KBM-7 (cell line): ENCODE measurements at places on chromosomes 1 and 21.

- DNase-seq = no peak
Observed at GRCh38 chr1:15941044-15941840, 34.7 kb downstream of the ZBTB17 start.

DNA sequence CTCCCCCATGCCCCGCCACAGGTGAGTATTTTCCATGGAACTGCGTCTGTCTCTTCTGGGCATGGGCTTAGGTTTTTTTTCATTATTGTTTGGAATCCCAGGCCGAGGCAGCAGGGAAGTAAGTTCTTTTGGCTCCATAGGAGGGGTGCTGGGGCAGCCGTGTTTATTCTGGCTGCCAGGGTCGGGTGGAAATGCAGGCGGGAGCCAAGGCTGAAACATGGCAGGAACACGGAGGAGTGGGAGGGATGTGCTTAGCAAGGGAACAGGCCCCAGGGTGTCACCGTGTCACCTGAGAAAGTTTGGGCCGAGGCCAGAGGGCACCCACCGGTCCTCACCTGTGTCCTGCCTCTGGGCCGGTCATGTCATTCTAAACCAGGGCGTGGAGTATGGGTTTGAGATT lies 4.5 kb upstream of the DHRS3 start:
- no peak for DNase-seq

GRCh38 chr1:244545511-244545910 lies 84.4 kb downstream of the CATSPERE start:
- no peak for DNase-seq

DNA sequence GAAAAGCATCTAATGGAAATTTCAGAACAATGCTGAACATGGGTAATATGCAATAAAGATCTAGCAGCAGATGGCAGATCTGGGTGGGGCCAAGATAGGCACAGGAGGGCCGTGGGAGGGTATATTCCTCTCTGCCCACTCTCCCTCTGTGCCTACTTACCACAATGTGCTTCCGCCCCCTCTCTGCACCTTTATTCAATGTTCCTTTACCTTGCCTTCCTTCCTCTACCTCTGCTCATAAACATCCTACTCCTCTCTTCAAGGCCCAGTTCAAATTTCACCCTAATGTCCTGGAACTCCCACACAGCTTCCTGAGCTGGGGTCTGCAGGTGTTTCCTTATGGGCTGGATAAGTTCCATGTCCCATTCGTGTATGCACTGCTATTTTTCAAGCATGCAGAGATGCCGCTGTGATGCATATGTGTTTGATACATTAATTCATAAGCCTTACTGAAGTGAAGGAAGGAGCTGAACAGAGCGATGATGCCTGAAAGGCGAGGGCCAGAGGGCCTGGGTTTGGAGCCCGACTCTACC lies 65.6 kb upstream of the EDEM3 start:
- peak; percentile 19 for DNase-seq

DNA sequence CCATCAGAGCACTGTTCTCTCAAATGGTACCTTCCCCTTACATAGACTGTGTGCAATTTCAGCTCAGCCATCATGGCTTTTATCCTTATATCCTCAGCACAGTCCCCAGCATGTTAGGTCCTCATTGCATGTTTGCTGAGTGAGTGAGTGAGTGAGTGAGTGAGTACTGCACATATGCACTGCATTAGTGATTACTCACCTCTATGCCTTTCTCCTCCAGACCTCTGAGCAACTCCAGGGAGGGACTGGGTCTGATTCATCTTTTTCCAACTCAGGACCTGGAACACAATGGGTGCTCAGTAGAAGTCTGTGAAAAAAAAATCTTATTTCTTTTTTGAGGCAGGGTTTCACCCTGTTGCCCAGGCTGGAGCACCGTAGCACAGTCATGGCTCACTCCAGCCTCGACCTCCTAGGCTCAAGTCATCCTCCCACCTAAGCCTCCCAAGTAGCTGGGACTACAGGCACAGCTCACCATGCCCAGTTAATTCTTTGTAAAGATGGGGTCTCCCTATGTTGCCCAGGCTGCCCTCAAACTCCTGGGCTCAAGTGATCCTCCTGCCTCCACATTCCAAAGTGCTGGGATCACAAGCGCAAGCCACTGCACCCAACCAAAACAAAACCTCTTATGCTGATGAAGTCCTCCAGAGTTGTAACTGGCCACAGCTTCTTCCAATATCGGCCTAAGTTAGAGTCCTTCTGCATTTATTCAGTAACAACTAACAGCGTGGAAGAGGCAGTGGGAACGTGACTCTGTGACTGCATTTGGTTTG lies 23.7 kb downstream of the RNU5D-1 start:
- DNase-seq = no peak

- DNase-seq = no peak
Observed at GRCh38 chr1:200670242-200671118, 773 bp upstream of the DDX59 start.

GRCh38 chr1:51607681-51608095 lies 9.2 kb upstream of the OSBPL9 start:
- DNase-seq = peak; percentile 19

DNA sequence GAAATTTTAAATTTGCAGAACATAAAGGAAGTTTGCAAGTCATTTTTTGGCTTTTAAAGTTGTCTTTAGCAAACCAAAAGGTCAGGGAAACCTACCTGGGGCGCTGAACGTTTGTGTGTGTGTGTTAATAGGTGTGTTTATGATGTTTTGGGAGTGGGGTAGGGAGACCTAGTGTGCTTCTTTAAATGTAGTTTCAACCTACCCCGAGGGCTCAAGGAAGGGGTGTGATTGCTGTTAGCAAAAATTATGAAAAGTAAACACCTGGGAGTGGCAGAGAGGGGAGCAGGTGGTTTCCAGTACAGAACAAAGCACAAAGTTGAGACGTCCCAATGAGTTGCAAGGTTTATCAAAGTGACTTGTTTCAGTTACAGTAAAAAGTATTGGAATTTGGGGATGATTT lies 58.7 kb upstream of the WDR26 start:
- no peak for DNase-seq

DNA sequence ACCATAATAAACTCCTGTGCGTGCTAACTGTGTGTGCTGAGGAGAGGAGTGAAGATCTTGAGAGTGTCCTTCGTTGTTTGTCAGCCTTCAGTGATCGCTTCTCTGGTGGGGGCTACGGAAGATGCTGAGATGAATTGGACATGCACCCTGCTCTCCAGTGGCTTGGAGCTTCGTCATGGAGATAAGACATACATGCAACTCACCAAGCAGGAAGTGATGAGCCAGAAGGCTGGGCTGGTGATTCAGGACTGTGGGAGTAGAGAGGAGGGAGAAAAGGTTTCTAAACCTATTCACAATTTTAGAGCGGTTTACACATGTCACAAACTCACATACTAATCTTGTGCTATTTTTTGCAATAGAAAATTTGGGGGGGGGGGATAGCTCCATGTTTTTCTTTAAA lies 128.9 kb upstream of the ADAR start:
- DNase-seq = no peak

GRCh38 chr1:229121845-229122436 lies 149.0 kb upstream of the RAB4A start:
- DNase-seq = no peak

DNA sequence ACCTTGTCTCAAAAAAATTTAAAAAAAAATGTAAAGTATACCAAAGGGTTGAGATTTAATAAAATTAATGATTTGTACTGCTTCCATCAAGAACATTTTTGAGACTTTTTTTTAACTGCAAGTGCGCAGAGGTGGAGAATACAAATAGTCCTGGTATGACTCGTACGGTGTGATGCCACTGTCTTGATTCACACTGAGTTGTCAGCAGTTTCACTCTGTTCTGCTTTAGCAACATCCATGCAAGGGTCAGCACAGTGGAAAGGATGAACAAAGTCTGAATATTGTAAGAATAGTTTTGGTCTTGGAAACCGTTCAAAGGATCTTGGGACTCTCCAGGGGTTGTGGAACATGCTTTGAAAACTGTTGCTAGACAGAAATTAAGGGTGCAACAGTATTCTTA lies 40.2 kb downstream of the EXO1 start:
- no peak for DNase-seq

DNA sequence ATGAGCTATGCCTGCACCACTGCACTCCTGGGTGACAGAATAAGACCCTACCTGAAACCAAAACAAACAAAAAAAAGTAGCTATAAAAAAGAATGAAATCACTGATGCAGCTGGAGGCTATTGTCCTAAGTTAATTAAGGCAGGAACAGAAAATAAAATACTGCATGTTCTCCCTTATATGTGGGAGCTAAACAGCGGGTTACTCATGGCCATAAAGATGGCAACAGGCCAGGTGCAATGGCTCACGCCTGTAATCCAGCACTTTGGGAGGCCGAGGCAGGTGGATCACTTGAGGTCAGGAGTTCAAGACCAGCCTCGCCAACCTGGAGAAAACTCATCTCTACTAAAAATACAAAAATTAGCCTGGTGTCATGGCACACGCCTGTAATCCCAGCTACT lies 152.7 kb downstream of the PIK3R3 start:
- no peak for DNase-seq

- no peak for DNase-seq
Observed at GRCh38 chr1:44472620-44473525, 67.8 kb downstream of the RNF220 start.

DNA sequence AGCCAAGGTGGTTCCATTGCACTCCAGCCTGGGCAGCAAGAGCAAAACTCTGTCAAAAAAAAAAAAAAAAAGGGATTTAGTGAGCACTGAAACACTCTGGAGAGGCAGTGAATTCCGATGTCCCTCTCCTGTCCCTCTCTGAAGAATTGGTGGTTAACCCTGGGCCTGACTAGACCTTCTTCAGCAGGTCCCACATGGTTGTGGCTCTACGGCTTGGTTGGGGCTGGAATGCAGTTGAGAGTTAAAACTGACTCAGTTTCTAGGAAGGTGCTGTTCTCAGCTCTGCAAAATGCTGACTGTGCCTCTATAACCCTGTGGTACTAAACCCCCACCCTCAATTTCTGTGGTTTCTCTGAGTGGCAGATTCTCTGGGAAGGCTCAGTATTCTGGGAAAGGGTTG lies 173.3 kb downstream of the SEC16B start:
- DNase-seq = no peak

GRCh38 chr21:31193761-31194160 lies 150.3 kb downstream of the TIAM1 start:
- no peak for DNase-seq

DNA sequence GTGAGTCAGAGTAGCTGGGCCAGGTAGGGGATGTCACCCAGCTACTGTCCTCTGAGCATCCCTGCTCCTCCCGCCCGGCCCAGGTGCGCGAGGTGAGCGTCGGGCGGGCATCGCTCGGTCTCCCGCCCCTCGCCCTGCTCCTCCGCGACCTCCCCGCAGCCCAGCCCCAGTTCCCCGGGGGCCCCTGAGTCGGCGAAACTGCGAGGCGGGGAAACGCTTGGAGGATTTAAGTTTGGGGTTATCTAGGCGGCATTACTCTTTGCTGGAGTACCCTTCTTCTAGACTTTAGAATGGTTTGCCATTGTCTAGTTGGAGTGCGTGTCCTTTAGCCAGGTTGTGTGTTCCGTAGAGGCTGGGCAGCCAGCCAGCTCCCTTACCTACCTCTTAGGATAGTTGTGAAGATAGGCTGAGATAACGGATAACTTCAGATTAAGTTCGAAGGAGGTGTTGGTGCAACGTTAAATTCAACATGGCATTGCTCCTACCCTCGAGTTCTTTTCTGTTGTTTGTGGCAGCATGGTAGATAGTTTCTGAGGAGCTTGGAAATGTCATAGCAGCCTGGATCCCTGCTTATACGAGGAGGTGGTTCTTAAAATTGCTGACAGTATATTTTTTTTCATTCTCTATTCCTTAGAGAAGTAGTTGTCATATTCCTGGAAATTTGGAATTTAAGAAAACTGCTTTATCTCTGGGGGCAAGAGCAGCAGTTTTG lies 697 bp downstream of the AGO3 start:
- peak; percentile 39 for DNase-seq

DNA sequence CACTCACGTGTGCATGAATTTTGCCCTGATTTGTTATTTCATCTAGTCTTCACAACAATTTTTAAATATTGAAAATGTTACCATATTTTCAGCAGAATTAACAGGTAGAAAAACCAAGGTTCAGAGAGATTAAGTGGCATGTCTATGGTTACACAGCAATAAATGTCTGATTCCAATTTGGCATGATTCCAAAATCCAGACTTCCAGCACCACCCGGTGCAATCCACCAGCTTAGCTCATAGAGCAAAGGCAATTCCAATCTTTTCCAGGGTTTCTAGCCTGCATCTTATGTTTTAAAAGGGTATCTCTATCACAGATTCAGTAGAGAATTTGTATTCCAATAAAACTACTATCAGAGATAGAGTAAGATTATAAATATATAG lies 161.8 kb downstream of the TPR start:
- DNase-seq = no peak

GRCh38 chr1:212791676-212792395 lies at the start of the genes NSL1 and TATDN3:
NSL1 (minus strand) TSS chr1:212791777; CDS start chr1:212791763, 14 bp downstream.
TATDN3 (plus strand) TSS chr1:212791894; CDS start chr1:212791922, 28 bp downstream.
- peak; percentile 95 for DNase-seq

DNA sequence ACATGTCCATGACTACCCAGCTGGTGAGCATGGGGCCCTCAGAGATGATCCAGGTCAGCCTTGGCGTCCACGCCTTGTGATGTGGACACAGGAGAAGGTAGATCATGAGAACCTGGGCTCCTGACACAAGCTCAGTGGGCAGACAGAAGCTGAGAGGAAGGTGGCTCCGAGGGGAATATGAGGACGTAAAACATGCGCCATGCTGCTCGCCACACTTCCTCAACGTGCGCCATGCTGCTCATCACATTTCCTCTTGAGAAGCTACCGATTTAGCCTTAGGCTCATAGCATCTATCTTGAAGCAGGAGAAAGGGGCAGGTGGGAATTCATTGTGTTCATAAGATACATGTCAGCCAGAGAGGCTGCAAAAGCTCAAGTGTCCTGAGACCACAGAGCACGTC lies 176.9 kb downstream of the KAZN start:
- DNase-seq = no peak

- no peak for DNase-seq
Observed at GRCh38 chr1:172406968-172407367, 13.5 kb upstream of the C1orf105 start.

DNA sequence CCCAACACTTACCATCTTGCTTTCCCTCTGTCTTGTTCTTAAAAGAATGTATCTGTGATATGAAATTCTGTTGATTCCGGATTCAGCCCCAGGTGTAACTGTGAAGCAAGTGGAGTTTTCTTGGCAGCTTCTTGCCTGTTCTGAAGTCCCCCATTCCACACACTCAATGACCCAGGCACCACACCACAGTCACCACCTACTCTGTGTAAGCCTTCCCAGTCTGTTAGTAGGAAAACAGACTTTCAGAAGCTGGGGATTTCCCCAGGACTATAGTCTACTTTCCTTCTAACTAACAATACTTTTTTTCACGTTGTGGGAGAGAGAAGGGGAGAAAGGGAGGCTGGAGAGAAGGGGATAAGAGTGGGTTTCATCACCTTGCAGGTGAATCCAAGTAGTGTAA lies 299.1 kb upstream of the PROX1 start:
- no peak for DNase-seq
